Ureter (tissue), 1 donor: ENCODE measurements at places on chromosomes 2 and 18. TPM values are rescaled to one million over a fixed set of nuclear protein-coding genes. Genes with fewer than 3 reads are reported as not detected.

The MYO7B gene
- 0.78 TPM for total RNA-seq

The SP140 gene
- 2.7 TPM for total RNA-seq

The ANKRD23 gene
- 10.2 TPM for total RNA-seq

The METTL8 gene
- total RNA-seq = 41.5 TPM

The PDK1 gene
- total RNA-seq = 31.4 TPM

The DPP10 gene
- 1.0 TPM for total RNA-seq

The LNPK gene
- 32.5 TPM for total RNA-seq

The SNTG2 gene
- total RNA-seq = 9.9 TPM

- DNase-seq = no peak
These were observed 449.1 kb downstream of the TGIF1 start for GRCh38 chr18:3898861-3899613.

DNA sequence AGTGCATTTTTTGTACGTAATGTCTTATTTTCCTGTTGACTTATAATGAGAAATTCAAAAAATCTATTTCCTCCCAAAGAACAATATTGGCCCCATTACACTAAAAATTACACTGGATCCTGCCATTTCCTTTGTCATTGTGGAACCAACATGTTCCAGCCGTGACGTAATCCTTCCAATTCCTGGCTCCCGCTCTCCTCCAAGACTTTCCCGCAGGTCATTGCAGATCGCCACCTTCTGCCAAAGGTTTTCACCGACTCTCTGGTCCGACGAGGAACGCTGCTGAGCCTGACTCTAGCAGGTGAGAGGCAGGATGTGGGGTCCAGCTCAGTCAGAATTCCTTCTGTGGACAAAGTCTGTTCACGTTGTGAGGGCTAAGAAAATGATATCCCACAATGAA, 38.0 kb downstream of the PTGR3 start:
- DNase-seq = no peak

- peak; percentile 33 for DNase-seq
These were observed 149.7 kb downstream of the SMAD7 start for GRCh38 chr18:48800876-48801727.

- no peak for DNase-seq
These were observed 267.6 kb downstream of the METTL4 start for GRCh38 chr18:2303517-2304238.

- DNase-seq = no peak
These were observed 28.2 kb upstream of the LBH start for GRCh38 chr2:30203156-30203555.

DNA sequence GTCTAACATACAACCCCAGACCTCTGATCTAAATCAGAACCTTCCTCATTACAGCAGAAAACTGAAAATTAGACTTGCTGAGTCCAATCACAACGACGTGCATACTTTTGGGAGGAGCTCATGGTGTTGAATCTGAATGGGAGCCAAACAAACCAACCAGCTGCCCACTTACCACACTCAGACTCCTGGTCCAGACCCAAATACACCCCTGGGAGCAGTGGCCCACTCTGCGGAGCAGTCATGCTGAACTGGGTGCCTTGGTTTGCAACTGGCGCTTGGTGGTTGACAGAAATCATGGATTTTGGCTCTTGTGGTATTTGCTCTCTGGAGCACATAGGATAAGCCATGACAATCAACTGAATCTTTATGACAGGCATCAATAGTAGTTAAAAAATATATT, 253.6 kb upstream of the TNP1 start:
- no peak for DNase-seq

- DNase-seq = no peak
These were observed 211.0 kb downstream of the ZNF385B start for GRCh38 chr2:179650420-179650819.

- no peak for DNase-seq
These were observed 112.5 kb downstream of the ATL2 start for GRCh38 chr2:38264396-38265221.

DNA sequence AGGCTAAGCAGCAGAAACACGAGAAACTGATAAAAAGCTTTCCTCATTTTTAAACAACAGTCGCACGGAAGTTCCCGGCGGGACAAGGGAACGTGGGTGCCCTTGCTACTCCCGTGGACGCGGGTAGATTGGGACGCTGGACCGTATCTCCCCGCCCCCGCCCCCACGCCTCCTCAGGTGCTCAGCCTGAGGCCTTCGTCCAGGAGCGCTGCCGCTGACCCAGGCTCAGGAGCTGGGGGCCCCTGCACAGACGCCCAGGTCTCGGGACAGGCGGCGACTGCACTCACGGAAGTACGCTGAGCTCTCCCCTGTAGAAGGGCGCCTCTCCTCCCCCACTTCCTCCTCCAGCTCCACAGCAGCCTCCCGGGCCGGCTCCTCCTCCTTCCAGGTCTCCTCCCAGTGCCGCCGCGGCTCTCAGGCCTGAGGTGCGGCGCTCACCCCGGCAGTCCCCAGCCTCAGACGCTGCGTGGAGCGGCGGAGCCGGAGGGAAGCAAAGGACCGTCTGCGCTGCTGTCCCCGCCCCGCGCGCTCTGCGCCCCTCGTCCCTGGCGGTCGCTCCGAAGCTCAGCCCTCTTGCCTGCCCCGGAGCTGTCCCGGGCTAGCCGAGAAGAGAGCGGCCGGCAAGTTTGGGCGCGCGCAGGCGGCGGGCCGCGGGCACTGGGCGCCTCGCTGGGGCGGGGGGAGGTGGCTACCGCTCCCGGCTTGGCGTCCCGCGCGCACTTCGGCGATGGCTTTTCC, at the start of gene ITGAV:
Gene ITGAV, plus strand, starts transcription at position 445 of the 738 bp plus-strand sequence. Its CDS starts 283 bp downstream, at position 728.
- DNase-seq = peak; percentile 95

DNA sequence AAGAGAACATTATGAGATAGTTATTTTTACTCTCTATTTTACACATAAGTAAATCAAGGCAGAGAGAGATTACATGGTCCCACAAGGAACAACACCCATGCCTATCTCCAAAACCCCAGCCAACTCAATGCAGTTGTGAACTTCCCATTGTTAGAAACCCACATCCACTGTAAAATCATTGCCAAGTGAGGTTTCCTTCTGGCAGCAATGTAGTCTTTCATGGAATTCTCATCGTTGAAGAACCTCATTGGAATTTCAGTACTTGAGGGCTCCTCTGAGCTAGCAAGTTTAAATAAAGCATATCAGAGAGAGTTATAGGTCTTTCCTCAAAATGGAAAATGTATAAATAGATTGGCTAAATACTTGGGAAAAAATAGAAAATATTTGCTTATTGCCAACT, 105.2 kb downstream of the RAD51AP2 start:
- DNase-seq = no peak
